ENCODE measurements at places on chromosomes 2 and 18.

- DNase-seq = no peak
Observed at GRCh38 chr18:67731851-67732250, 215.3 kb upstream of the DSEL start.

DNA sequence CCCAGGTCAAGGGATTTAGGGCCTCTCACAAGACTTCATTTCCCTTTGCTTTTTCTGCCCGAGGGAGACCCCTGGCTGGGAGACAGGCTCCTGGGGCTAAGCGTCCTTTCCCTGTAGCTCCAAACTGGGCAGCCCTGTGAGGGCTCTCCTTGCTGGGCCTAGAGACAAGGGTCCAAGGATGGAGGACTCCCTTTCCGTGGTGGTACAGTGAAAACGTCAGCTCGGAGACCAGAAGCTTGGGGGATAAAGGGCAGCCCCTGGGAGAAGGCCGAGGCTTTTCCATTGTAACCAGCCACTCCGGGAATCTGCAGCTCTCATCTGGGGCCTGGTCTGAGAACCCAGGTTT lies 2.3 kb downstream of the SIX2 start:
- DNase-seq = no peak

- no peak for DNase-seq
Observed at GRCh38 chr2:169091256-169091655, 21.9 kb downstream of the DHRS9 start.

DNA sequence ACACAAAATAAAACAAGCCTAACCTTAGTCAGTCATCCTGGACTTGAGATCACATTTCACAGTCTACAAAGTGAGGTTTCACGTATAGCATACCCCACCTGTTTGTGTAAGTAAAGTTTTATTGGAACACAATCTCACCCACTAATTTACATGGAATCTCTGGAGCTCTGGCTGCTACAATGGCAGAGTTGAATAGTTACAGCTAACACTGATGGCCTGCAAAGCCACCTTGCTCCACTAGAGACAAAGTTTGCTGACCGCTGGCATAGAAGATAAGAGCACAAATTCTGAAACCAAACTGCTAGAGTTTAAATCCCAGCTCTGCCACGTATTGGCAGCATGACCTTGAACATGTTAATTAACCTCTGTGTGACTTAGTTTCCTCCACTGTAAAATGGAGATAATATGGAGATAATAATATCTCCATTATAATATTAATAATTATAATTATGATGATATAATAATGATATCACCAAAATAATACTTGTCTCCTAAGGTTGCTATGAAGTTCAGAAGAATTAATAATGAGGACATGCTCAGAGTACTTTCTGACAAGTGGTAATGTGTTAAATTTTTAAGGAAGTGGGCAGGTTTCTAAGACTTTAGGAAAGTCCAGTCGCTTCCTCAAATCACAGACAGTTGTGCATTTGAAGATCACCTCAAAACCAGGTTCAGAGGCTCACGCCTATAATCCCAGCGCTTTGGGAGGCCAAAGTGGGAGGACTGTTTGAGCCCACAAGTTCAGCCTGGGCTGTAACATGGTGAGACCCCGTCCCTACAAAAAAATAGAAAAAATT lies 204.6 kb downstream of the SH3RF3 start:
- DNase-seq = no peak

- no peak for DNase-seq
Observed at GRCh38 chr2:139495851-139496250, 715.7 kb upstream of the NXPH2 start.

DNA sequence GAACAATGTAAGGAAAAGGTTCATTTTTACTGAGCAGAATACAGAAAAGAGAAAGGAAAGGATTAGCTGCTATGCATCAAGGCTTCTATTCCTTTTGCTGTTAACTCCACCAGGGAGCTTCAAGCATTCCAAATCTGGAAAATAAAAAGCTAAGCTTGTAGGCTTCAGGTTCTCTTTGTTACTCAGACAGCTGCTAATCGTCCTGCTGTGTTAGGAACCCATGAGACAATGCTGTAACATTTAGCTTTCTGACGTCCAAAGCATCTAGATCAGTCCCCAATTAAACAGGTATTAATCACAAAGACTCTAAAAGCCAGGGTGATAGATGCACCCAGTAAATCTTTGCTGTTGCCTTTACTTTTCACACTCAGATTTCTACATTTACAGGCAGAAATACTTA lies 103.8 kb downstream of the EPHA4 start:
- no peak for DNase-seq
